Activated naive CD4-positive, alpha-beta T cell treated with anti-CD3 and anti-CD28 coated beads, Interleukin-2, amount 50 U/mL, for 72 hours (primary cell): ENCODE measurements at places on chromosomes 11 and 22. TPM values are rescaled to one million over a fixed set of nuclear protein-coding genes. Genes with fewer than 3 reads are reported as not detected.
A peak's percentile ranks its signal among the peaks of the same experiment; 100 is the strongest.

The SLC6A5 gene
- not detected for total RNA-seq

The PRR5L gene
- 46.9 TPM for total RNA-seq

The ZNF215 gene
- 1.5 TPM for total RNA-seq

The SLC22A12 gene
- total RNA-seq, result not detected

The OR4X1 gene
- total RNA-seq, result not detected

The CHRNA10 gene
- total RNA-seq, result 0.57 TPM

GRCh38 chr22:46931414-46931813 is 169.0 kb downstream of the TBC1D22A start:
- DNase-seq, result no peak

- DNase-seq, result no peak
Observed at GRCh38 chr11:17014833-17015626, 816 bp upstream of the PLEKHA7 start.

- no peak for DNase-seq
Observed at GRCh38 chr22:21736084-21736642, 569 bp upstream of the YPEL1 start.

DNA sequence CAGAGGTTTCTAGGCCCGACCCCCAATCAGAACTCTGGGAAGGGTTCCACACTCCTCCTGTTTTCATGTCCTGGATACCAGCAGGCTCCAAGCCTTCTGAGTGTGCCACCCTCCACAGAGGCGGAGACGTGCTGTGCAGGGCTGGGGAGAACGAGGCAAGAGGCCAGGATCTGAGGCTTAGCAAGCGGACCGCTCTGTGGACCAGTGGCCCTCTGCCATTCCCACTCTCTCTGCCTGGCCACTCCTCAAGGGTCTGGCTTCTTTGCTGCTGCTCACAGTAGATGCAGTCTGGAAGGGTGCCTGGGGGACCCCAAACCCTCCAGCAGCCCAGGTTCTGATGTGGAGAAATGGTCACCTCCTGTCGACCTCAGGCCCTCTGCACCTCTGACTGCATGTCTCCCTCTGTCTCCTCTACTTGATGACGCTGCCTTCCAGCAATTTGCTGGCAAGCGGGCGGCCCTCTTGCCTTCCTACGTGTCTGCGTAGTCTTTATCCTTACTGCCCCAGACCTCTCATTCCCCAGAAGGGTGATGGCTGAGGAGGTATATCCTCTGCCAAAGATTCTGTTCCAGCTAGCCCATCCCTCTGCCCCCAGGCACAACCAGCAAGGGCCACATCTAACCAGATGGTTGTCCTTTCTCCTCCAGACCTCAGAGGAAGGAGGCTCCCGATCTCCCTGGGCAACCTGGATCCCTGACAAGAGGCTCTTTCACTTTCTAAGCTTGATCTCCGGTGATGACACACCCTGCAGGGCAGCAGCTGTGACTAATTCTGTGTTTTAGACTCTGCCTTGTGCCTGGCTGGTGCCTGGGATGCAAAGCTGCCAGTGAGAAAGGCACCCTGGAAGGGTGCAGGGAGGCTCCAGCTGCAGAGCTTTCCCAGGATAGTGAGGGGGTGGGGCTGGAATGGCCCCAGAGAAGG is 87.3 kb downstream of the NAT10 start:
- DNase-seq, result no peak

DNA sequence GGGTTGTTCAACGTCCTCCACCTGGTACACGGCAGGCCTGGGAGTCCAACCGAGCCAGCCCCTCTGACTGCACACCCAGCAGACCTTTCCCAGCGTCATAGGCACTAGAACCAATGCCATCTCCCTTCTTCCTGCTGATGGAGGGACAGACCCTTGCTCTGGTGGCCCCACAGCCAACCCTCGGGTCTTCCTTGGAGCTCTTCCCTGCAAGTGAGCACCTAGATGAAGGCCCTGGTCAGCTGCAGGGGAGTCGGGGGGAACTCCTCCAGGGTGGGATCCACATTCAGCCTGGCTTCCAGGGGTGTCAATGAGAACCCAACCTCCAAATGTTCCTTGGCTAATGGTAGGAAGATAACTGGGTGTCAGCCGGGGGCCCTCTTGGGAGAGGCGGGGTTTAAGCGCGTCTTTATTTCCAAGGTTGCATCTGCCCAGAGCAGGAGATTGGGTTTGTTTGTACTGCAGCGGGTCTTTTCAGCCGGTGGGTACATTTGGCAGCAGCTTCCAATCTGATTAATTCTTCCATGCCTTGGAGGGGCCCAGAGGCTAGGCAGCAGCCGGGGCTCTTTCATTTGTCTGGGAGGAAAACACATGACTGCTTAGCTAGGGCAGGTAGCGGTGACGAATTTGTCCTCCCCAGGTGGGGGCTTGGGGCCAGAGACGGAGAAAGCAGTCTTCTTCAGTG is 56.0 kb upstream of the SHISAL1 start:
- DNase-seq, result no peak

DNA sequence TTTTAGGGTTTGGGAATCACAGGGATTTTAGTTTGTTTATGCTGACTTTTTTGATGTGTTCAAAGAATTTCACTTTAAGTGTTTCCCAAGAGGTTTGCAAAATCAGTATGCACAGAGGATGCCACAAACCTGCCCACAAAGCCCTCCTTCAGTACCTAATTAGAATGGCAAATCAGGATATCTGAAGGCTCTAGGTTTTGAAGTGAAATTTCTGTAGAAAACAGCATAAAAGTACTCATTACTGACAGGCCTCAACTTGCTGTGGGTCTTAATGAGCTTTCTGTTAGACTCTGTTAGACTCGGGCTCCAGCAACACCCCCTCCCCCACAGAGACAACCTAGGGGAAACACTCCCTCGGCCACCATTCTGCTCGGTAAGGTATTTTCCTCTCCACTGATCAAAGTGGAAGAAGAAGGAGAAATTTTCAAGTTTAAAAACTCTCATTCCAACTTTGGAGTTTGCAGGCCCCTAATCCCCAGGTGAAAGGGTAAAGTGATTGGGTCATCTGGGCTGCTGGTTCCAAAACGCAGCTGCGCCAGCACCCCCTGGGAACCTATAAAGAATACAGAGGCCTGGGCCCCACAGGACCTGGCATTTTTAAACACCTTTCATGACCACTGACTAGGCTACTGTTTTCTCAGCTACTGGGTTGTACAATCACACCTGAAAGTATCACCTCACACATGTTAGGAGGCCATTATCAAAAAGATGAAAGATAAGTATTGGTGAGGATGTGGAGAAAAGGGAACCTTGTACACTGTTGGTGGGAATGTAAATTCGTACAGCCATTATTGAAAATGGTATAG is 67.5 kb downstream of the PLEKHA7 start:
- no peak for DNase-seq

GRCh38 chr22:23083315-23084021 is 13.1 kb downstream of the GNAZ start:
- no peak for DNase-seq

- no peak for DNase-seq
Observed at GRCh38 chr11:59814021-59814420, 3.4 kb upstream of the MRPL16 start.

DNA sequence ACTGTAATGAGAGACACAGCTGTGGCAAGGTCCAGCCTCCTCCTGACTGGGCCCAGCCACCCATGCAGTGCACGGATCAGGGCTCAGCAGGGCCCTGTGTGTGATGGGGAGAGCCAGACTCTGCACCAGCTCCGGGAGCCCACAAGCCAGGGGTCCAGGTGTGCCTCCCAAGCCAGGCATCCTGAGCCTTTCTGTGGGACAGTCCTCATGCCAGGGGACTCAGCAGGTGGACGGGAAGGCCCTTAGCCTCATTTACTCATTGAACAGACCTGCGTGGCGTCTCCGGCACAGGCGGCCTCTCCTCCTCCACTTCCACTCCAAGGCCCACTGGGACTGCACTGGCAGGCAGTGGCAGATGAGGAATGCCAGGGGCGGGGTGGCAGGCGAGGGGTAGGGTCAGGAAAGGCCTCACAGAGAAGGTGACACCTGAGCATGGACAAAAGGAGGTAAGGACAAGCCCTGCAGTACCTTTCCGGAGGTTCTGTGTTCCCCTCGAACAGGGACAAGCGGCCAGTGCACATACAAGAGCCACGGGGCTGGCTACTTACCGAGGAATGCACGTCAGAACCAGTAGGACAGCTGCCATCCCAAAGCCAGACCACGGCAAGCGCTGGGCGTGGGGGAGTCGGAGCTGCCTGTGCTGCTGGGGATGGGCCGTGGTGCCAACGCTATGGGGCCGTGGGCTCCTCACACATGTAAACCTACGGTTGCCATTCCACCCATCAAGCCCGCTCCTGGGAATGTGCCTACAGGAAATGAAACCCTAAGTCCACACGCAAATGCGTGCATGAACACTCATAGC is 52.7 kb downstream of the IGF2 start:
- peak; percentile 43 for DNase-seq

GRCh38 chr11:13861411-13861810 is 101.1 kb upstream of the SPON1 start:
- DNase-seq, result no peak

DNA sequence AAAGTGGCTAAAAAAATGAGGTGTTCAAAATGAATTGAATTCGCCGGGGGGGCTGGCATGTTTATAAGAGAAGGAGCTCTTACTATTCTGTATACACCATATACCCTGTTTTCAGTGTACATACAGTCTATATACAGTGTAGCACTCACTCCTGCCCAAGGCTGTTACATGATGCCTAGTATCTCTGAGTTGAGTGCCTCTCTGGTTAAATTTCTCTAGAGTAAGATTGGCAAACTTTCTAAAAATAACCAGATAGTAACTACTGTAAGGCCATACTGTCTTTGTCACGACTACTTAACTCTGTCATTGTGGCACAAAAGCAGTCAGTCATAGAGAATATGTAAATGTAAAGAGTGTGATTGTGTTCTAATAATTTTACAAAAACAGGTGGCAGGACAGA is 58.1 kb downstream of the PHF21A start:
- no peak for DNase-seq

GRCh38 chr11:118901494-118902335 is 18.0 kb downstream of the CXCR5 start:
- no peak for DNase-seq

GRCh38 chr11:78282821-78283220 is 94.1 kb downstream of the USP35 start:
- no peak for DNase-seq

- DNase-seq, result no peak
Observed at GRCh38 chr11:46296528-46297448, 19.3 kb downstream of the CREB3L1 start.

DNA sequence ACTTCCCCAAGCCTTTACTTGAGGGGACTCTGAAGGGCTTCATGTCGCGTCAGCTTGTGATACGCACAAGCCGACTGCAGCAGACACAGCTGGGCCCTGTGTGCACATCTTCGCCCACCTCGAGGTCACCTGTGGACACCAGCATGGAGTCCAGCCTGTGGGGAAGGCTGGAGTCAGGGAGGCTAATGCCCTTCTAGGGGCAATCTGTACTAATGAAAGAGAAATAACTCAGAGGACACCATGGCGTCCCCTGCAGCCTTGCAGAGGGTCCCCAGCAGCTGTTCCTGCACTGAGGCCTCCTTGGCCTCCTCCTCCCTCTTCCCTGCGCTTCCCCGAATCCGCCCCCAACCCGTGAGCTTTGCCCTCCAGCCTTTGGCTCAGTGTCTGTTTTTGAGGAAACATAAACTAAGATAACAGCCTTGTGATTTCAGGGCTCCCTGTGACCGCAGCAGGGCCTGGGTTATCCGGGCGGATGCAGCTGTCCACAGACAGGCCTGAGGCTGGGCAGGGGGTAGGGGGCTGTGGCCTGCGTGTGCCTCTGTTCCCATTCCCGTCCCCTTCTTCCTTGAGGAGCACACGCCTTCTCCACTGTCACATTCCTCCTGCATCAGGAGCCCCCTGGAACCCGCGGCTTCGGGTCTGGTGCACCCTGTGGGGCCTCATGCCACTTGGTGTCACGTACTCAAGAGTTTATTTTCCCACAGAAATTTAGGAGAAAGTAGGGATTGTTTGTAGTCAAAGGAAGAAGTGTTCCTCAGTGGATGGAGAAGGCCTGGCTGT is 25.0 kb downstream of the KRTAP5-5 start:
- DNase-seq, result no peak

GRCh38 chr22:20420157-20420842 is 17.3 kb downstream of the SCARF2 start:
- DNase-seq, result no peak

- DNase-seq, result no peak
Observed at GRCh38 chr11:104581246-104581980, 316.8 kb downstream of the CASP12 start.

GRCh38 chr11:22203281-22203680 is 10.4 kb downstream of the ANO5 start:
- no peak for DNase-seq

GRCh38 chr22:36435516-36436415 is 45.7 kb downstream of the TXN2 start:
- peak; percentile 80 for DNase-seq
